ENCODE measurements at places on chromosomes 1 and 21. TPM values are rescaled to one million over a fixed set of nuclear protein-coding genes. Genes with fewer than 3 reads are reported as not detected.
A peak's percentile ranks its signal among the peaks of the same experiment; 100 is the strongest.

DNA sequence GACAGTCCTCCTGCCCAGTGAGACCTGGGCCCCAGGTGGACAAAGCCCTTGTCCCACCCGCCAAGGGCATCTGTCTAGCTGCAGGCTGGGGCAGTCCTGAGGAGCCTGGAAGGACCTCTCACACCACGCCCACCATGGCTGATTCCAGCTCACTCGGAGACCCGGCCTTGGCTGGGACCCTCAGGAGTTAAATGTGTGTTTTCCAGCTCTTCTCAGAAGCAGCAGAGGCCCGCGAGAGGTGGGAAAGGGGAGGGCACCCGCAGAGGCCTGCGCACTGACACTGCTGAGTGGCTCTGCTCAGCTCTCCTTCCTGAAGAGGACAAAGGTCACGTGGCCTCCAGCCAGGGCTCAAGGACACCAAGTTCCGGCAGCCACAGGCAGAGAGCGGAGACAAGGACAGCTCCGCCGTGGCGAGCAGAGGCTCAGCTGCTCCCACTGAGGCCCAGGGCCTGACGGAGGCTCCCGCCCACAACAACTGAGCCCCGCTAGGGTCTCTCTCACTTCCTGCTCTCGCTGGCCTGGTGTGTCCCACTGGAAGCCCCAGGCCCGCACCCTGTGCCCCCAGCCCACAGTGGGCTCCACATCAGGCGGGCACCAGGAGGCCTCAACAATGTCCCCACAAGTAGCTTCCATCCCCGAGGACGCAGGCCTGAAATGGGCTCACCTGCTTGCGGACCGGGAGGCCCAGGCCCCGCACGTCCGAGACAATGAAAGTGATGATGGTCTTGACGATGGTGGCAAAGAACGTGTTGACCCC is 16.9 kb downstream of the SLC19A1 start:
- peak overlapping the region; percentile 32 for H3K27ac ChIP-seq
- H3K4me3 ChIP-seq: no peak overlapping the region
- H3K27me3 ChIP-seq: no peaks in the 10 kb centered on the region
- peaks cover 20% of the 10 kb centered on the region for H3K4me1 ChIP-seq

GRCh38 chr21:32474179-32475059 is 61.9 kb downstream of the EVA1C start:
- peak; percentile 15 for DNase-seq
- no peaks in the 10 kb centered on the region for H3K4me1 ChIP-seq
- H3K27ac ChIP-seq: peak overlapping the region; percentile 39
- H3K4me3 ChIP-seq: no peak overlapping the region
- no peaks in the 10 kb centered on the region for H3K27me3 ChIP-seq

GRCh38 chr1:27139980-27140379 is 14.9 kb downstream of the SLC9A1 start:
- H3K36me3 ChIP-seq: no peaks in the 10 kb centered on the region
- peaks cover 31% of the 10 kb centered on the region for H3K4me1 ChIP-seq
- no peak overlapping the region for H3K27ac ChIP-seq
- H3K27me3 ChIP-seq: no peaks in the 10 kb centered on the region
- H3K4me3 ChIP-seq: no peak overlapping the region

- H3K4me3 ChIP-seq: peak overlapping the region; percentile 32
- H3K4me1 ChIP-seq: peaks cover 63% of the 10 kb centered on the region
- peak overlapping the region; percentile 99 for H3K27ac ChIP-seq
- H3K36me3 ChIP-seq: no peaks in the 10 kb centered on the region
Measured at GRCh38 chr1:156505679-156506298, 5.2 kb upstream of the MEF2D start.

CHI3L1 gene
- 41.2 TPM for total RNA-seq

- no peak for DNase-seq
- H3K4me3 ChIP-seq: no peak overlapping the region
- H3K4me1 ChIP-seq: no peaks in the 10 kb centered on the region
- no peak overlapping the region for H3K27ac ChIP-seq
- H3K36me3 ChIP-seq: no peaks in the 10 kb centered on the region
Measured at GRCh38 chr1:53086491-53087070, 24.6 kb downstream of the PODN start.

GRCh38 chr1:86477256-86477655 is 8.5 kb downstream of the CLCA1 start:
- no peaks in the 10 kb centered on the region for H3K27me3 ChIP-seq
- no peak overlapping the region for H3K4me3 ChIP-seq
- no peak for DNase-seq
- no peaks in the 10 kb centered on the region for H3K4me1 ChIP-seq

GRCh38 chr1:218863987-218864386 is 309.7 kb upstream of the LYPLAL1 start:
- DNase-seq: no peak
- H3K4me3 ChIP-seq: no peak overlapping the region
- H3K27me3 ChIP-seq: no peaks in the 10 kb centered on the region
- H3K27ac ChIP-seq: no peak overlapping the region

- H3K4me1 ChIP-seq: no peaks in the 10 kb centered on the region
- H3K4me3 ChIP-seq: no peak overlapping the region
- no peak overlapping the region for H3K27ac ChIP-seq
- no peaks in the 10 kb centered on the region for H3K36me3 ChIP-seq
- no peak for DNase-seq
Measured at GRCh38 chr1:176144526-176144925, 62.6 kb downstream of the COP1 start.

DNA sequence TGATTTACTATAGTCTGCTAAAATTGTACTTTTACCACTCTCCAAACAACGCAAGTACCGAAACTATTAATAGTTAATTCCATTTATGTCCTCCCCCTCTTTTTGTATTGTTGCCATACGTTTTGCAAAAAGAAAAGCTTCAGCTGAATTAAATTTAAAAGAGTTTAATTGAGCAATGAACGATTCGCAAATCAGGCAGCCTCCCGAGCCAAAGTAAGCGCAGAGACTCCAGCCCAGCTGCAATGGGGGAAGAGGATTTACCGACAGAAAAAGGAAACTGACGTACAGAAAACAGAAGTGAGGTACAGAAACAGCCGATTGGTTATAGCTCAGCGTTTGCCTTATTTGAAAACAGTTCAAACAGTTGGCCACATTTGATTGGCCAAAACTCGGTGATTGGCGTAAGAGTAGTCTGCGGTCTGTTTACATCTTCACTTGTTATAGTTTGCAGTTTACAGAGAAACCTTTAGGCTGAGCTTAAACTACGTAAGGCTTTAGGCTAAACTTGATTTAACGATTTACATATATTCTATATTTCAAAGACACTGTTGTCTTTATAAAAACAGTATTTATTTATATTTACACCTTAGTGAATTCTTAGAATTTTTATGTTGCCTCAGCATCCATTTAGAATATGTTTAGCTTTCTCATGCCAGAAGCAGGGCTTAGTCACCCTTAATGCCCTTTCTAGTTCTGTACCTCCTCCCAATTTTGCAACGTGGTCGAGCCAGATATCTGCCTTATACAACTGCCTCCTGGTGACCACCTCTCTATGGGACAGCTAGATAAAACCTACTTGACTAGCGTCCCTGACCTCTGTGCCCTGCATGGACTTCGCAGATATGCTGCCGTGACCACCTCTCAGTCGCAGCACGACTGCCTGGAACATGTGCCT is 23.8 kb downstream of the CR1 start:
- H3K4me1 ChIP-seq: no peaks in the 10 kb centered on the region
- peaks cover 22% of the 10 kb centered on the region for H3K36me3 ChIP-seq
- no peak overlapping the region for H3K27ac ChIP-seq
- no peaks in the 10 kb centered on the region for H3K27me3 ChIP-seq
- H3K4me3 ChIP-seq: no peak overlapping the region
- DNase-seq: no peak

SMPDL3B gene
- total RNA-seq: 1.3 TPM

GJC2 gene
- total RNA-seq: 1.1 TPM

ADCY10 gene
- total RNA-seq: 0.20 TPM

DNA sequence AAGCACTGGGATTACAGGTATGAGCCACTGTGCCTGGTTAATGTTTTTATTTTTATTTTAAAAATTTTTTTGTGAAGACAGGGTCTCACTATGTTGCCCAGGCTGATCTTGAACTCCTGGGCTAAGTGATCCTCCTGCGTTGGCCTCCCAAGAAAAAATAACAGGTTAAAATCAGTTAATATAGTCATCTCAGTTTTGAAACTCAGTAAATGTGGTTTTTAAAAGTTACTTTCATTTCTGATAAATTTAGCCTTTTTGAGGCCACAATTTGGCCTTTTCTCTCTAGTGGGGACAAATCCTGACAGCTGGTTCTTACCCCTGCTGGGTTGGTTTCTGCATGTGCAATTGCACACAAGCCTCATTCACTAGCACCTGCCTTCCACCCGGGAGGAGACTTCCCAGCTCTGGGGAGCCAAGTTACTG is 13.3 kb downstream of the PMF1 start:
- H3K4me3 ChIP-seq: no peak overlapping the region
- peak overlapping the region; percentile 64 for H3K27ac ChIP-seq
- H3K4me1 ChIP-seq: peaks cover 13% of the 10 kb centered on the region
- no peaks in the 10 kb centered on the region for H3K27me3 ChIP-seq

NFASC gene
- 33.0 TPM for total RNA-seq

DNA sequence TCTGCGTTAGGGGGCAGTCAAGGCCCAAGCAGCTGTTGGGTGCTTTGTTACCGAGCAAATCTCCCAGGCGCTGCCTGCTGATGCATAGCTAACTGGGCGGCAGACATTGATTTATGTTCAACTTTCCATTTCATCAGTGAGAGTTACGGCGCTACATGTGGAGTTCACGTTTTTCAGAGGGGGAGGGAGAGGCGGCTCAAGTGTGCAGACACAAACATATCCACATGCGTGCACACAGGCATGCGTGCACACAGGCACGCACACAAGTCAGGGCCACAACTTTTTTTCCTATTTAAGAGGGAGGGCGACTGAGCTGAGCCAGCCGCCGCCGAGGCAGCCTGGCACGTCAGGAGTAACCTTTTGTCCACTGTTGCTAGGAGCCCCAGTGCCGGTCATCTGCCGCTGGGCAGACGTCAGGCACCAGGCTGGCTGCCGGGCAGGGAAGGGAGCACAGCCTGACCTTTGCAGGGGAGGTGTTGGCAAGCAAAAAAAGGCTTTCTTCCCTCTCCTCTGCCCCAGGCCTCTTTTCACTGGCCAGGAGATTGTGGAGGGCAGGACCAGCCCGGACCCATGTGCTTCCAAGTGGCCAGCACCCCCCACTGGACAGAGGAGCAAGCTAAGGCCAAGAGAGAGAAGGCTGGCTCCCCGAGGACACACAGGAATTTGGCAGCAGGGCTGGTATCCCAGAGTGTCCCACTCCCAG is 73.3 kb downstream of the MRPL37 start:
- peaks cover 13% of the 10 kb centered on the region for H3K4me1 ChIP-seq
- H3K27ac ChIP-seq: peak overlapping the region; percentile 85
- H3K27me3 ChIP-seq: no peaks in the 10 kb centered on the region
- H3K36me3 ChIP-seq: no peaks in the 10 kb centered on the region
- H3K4me3 ChIP-seq: no peak overlapping the region

KRTAP19-1 gene
- not detected for total RNA-seq

- no peaks in the 10 kb centered on the region for H3K36me3 ChIP-seq
- H3K4me3 ChIP-seq: no peak overlapping the region
- DNase-seq: no peak
- H3K27me3 ChIP-seq: no peaks in the 10 kb centered on the region
- no peak overlapping the region for H3K27ac ChIP-seq
Measured at GRCh38 chr1:240170266-240170665, 78.6 kb downstream of the FMN2 start.

PLA2G2C gene
- not detected for total RNA-seq

DNA sequence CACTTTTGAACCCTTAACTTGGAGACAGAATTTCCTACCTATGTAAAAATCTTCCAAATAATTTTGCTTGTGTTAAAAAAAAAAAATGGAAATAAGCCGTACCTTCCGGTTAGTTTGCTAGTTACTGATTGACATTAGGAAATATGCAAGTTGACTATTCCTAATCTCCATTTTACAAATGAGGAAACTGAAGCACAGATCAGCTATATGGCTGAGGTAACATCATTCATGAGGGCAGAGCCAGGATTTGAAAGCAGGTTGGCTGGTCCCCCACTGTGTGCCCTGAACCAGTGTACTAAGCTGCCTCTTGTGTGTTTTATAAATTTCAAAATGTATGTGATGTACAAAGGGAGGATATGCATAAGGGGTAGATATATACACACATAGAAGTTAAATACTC is 29.6 kb downstream of the BACE2 start:
- no peak overlapping the region for H3K4me3 ChIP-seq
- peaks cover 6% of the 10 kb centered on the region for H3K4me1 ChIP-seq
- no peak for DNase-seq
- H3K36me3 ChIP-seq: no peaks in the 10 kb centered on the region

MNDA gene
- 200 TPM for total RNA-seq

ACTL8 gene
- total RNA-seq: not detected

GRCh38 chr1:205668951-205669340 is 11.4 kb downstream of the SLC45A3 start:
- H3K27ac ChIP-seq: peak overlapping the region; percentile 22
- H3K27me3 ChIP-seq: peaks cover 8% of the 10 kb centered on the region
- DNase-seq: no peak
- H3K4me1 ChIP-seq: peaks cover 100% of the 10 kb centered on the region
- peak overlapping the region; percentile 31 for H3K4me3 ChIP-seq

DNA sequence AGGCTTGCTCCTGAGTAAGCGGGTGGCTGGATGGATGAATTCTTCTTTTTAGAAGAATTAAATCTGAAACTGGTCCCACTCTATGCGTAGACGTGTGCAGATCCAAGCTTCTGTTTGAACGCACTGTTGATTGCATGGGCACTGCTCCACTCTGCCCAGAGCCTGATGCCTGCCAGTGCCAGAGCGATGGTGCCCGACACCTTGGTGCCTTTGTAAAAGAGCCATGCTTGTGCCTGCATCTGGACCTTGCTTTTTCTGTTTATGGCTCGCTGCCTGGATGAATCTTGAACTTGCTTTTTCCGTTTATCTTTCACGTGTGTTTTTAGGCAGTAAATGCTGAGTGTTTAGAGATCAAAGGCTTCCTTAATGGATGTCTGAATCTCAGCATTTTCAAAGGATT is 15.0 kb upstream of the PWP2 start:
- H3K4me3 ChIP-seq: no peak overlapping the region
- peaks cover 28% of the 10 kb centered on the region for H3K4me1 ChIP-seq
- H3K36me3 ChIP-seq: peaks cover 85% of the 10 kb centered on the region
- peak overlapping the region; percentile 85 for H3K27ac ChIP-seq
- DNase-seq: no peak

- no peak for DNase-seq
- no peaks in the 10 kb centered on the region for H3K4me1 ChIP-seq
- no peaks in the 10 kb centered on the region for H3K36me3 ChIP-seq
- H3K4me3 ChIP-seq: no peak overlapping the region
- H3K27ac ChIP-seq: no peak overlapping the region
Measured at GRCh38 chr1:51009381-51009780, 39.3 kb downstream of the CDKN2C start.

PODN gene
- 1.4 TPM for total RNA-seq

DNA sequence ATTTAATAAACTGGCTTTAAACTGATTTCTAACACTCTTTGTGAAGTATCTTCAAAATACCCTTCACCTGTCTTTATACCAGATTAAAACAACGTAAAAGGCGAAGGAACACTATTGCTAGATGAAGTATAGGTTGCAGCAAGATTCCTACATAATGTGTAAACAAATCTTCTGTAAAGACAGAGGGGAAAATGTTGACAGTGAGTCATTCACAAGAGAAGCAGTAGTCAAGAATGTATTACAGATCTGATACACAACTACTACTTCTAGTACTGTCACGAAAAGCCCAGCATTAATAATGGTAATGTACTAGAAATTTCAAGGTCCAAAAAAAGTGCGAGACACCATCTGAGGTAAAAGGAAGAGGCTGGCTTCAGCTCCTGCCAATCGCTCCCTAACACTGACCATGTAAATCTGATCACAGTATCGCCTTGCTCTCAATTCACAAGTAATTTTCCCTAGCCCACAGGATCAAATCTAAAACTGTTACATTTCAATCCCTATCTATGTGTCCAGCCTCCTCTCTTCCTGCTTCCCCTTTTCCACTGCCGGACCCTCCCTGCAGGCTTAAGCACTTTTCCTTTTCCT is 290.4 kb downstream of the AKT3 start:
- H3K27me3 ChIP-seq: no peaks in the 10 kb centered on the region
- no peak overlapping the region for H3K27ac ChIP-seq
- no peaks in the 10 kb centered on the region for H3K4me1 ChIP-seq
- peaks cover 30% of the 10 kb centered on the region for H3K36me3 ChIP-seq
- DNase-seq: no peak
- H3K4me3 ChIP-seq: no peak overlapping the region
